ENCODE measurements at places on chromosomes 16 and 17.

DNA sequence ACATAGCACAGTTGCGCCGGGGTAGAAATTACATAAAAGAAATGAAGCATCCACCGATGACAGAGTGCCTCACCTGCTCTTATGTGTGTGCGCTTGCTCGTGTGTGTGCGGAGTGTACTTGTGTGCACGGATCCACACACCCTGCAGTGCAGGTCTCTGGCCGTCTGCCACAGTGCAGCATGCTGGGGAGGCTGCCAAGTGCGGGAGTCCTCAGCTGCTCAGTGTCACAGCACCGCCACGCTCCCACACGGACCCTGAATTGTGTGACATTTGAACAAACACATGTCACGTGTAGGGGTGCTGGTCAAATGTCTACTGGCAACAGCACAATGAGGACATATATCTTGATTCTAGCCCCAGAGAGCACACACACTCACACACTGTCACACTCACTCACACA lies 243.0 kb upstream of the MYOCD start:
- no peak for DNase-seq

DNA sequence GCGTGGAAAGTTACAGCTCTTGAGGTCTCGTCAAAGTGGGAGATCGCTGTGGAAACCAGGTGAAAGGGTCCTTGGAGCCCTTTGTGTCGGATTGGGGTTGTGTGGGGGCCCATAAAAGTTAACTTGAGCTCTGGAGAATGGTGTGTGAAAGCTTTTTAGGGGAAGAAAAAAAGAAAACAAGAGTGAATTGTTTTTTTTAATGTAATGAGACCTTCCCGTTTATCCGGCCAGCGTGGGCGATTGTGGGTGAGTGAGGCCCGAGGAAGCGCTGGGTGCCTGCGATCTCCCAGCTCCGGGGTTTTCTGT lies 150.6 kb downstream of the MSI2 start:
- DNase-seq, result no peak

GRCh38 chr16:72120026-72120425 lies 26.4 kb downstream of the DHX38 start:
- no peak for DNase-seq

- DNase-seq, result no peak
These were observed 6.7 kb upstream of the GAST start for GRCh38 chr17:41705271-41705991.

GRCh38 chr16:30474074-30474452 lies 1.5 kb downstream of the ITGAL start:
- DNase-seq, result no peak

GRCh38 chr16:54780266-54780665 lies 150.4 kb upstream of the IRX5 start:
- DNase-seq, result no peak

GRCh38 chr17:74444406-74444805 lies 12.5 kb downstream of the GPRC5C start:
- DNase-seq, result no peak

DNA sequence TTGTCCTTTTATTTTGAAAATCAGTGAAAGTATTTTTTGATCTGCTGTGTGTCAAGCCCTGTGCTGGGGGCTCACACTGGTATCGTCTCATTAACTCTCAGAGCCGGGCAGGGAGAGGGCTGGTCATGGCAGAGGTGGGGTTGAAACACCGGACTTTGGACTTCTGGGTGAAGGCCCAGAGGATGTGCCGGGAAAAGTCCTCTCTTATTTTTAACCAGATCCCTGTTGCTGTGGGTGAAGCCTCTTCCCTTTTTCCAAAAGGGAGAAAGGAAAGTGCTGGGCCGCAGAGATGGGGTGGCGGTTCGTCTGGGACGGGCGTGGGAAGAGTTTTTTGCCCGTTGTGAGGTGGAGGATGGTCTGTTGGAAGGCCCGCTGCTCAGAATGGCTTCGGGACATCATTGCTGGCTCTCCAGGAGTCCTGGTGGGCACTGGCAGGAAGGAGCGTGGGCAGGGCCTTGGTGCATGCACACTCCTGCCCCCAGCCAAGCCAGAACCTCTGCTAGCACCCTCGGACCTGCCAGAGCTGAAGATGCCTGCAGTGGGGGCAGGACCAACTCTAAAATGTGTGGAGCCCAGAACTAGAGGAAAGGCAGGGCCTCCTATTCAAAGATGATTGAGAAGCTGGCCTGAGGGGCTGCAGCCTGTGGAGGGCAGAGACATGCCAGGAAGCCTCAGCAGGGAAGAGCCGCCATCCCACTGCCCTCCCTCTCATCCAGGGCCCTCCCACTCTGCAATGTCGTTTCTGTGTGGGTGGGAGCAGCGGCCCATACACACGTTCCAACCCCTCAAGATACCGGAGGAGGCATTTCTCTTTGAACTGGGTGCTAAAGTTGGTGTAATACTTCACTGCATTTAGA lies 213.2 kb downstream of the CCDC182 start:
- no peak for DNase-seq

DNA sequence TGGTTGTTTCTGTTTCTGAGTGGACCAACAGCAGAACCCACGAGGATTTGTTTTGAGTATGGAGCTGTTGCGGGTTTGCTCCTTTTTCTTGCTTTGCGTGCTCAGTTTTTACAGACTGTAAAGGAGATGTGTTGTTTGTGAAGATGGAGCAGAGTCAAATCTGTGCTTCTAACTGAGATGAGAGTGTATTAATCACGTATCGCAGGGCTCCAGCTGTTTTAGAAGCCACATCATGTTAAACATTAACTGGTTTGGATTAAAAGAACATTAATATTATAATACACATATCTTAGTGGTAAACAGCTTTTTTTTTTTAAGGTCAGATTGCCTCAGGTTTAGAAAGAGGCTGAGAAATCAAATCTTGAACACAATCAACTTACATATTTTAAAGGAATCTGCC lies 69.4 kb downstream of the YPEL2 start:
- DNase-seq, result no peak

DNA sequence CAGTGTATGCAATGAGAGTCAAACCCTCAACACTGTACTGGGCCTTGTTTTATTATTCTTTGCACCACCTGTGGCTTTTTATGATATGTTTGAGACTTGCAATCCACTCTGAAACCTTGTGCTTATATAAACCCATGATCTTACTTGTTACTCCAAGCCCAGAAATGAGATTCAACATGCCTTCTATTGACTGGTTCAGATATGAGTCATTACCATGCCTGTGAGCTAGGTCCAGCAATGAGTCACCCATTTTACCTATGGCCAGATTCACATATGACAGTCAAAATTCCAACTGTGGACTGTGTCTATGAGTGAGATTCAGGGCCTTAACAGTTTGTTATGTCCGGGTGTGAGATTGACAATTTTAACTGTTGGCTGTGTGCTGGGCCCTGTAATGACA lies 1846.1 kb downstream of the TP53TG3F start:
- DNase-seq, result no peak

DNA sequence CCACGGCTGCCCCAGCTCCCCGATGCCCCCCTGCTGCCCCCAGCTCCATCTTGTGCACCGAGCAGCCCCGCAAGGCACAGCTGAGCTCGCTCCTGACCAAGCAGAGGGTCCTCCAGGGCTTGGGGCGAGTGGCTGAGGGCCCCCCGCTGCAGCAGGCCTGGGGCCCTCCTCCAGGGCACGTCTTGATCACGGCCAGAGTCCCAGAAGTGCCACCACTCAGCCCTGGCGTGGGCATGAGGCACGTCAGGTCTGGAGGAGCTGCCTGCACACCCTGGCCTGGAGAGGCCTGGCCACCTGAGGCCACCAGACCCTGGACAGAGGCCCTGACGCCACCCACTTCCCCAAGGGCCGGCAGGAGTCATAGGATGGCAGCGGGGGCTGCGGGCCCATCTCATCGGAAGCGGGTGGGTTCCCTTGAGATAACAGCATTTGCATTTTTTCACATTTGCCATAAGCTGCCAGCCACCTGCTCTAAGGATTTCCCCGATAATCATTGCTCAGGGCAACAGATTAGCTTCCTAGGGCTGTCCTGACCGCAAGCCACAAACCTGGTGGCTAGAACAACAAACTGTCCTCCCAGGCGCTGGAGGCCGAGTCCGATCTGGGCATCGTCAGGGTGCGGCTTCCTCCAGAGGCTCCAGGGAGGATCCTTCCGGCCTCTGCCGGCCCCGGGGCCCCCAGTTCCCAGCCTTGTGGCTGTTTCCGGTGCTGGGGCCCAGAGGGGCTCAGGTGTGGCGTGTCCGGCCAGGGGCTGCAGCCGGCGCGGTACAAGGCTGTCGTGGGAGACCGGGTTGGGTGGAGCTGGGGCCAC lies 23.9 kb upstream of the C1QTNF8 start:
- no peak for DNase-seq

GRCh38 chr17:67137026-67137370 lies 92.6 kb downstream of the CACNG1 start:
- DNase-seq, result no peak

DNA sequence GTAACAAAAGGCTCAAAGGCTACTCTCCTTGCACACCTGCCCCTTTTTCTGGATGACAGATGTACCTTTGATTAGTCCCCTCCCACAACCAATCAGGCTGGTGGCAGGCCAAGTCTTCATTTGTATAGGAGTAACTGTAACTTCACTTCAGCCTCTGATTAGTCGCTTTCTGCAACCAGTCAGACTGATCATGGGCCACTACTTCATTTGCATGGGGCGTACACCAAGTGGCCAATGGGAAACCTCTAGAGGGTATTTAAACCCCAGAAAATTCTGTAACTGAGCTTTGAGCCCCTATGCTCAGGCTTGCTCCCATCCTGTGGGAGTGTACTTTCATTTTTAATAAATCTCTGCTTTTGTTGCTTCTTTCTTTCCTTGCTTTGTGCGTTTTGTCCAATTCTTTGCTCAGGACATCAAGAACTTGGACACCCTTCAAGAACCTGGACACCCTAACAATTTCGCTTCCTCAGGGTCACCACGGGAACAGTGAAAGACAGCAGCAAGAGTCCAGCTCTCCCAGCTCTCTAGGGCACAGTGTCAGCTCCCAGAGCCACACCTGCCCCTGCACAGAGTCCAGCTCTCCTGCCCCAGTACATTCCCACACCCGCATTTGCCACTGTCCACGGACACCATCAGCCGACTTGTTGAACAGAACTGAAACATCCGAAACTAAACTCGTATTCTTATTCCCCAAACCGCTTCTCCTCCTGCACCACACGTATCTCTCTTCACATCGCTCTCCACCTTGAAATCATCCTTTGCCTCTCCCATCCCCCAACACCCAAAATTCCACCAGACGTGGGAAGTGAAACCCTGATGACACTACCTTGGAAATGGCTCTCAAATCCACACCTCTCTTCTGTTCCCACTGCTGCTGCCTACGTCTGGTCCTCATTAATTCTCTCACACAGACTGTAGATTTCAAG lies 53.4 kb downstream of the ABCC12 start:
- no peak for DNase-seq

DNA sequence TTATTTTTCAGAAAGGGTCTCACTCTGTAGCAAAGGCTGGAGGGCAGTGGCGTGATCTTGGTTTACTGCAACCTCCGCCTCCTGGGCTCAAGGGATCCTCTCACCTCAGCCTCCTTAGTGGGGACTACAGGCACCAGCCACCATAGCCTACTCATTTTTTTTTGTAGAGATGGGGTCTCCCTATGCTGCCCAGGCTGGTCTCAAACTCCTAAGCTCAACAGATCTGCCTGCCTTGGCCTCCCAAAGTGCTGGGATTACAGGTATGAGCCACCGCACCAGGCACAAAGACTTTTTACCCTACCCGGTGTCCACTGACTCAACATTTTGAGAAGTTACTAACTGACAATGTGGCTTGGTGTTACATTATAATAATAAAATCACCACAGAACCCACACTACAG lies 7.2 kb downstream of the GRB2 start:
- no peak for DNase-seq

DNA sequence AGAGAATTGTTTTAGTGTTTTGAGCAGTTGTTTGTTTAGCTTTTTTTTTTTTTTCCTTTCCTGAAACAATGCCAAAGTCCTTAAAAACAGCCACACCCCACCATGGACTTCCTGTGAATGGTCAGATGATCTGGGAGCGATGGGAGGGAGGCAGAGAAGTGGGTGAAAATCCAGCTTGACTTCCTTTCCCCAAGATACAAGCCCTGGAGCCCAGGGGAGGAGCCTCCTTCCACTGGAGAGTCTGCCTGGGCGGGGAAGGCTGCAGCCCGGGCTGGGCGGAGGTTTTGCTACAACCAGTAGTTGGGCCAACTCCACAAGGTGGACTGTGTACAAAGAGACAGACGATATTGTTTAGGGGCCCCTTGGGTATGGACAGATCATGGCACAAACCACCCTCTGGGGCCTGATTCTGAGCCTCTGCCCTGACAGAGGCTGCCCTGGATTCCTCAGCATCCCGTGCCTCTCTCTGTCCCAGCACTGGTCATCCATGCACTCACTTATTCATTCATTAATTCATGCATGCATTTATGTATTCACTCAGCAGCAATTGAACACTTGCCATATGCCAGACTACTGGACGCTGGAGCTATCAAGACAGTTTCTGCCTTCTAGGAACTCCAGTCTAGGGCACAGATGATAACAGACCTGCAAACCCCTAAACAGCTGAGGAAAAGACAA lies 29.8 kb downstream of the WSB1 start:
- DNase-seq, result no peak

Measured in stimulated activated CD4-positive, alpha-beta T cell treated with anti-CD3 and anti-CD28 coated beads, Interleukin-4, amount 100 ng/mL, for 24 hours (primary cell).